ENCODE measurements at places on chromosomes 2 and 18.

GRCh38 chr2:85666016-85666415 is 2.0 kb downstream of the SFTPB start:
- no peak for DNase-seq

DNA sequence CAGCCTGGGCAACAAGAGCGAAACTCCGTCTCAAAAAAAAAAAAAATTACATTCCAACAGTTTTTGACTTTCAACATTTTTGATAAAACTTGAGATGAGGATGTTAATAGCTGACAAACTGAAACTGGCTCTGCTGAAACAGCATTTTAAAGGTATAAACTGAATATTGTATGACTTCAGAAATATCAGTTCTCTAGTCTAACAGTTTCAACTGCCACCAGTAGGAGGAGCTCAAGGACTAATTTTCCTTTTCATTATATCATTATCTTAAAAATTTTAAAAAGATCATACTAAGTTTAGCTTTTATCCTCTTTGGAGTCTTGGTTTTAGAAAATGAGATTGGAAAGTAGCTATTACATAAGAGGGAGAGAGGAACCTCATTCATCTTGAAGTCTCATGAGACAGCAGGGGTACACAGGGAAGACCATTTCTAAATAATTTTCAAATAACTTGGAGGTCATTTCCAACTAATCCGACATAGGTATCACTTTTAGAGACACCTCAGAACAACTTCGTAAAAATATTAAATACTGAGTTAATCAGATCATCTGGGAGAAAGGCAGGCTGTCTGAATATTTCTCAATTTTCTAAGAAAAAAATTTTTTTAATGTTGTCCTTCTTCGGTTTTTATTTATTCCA is 37.6 kb upstream of the MCM6 start:
- no peak for DNase-seq

- peak; percentile 20 for DNase-seq
These were observed 12.9 kb upstream of the SNORC start for GRCh38 chr2:232857158-232857563.

- no peak for DNase-seq
These were observed 213.4 kb upstream of the STK17B start for GRCh38 chr2:196384729-196385128.

- DNase-seq, result no peak
These were observed 643.0 kb upstream of the FAM98A start for GRCh38 chr2:34241905-34242762.

- DNase-seq, result no peak
These were observed 69.2 kb downstream of the DGKD start for GRCh38 chr2:233423552-233423860.

GRCh38 chr2:215460682-215461382 is 25.0 kb upstream of the FN1 start:
- DNase-seq, result peak; percentile 82

GRCh38 chr18:67597759-67598158 is 81.2 kb upstream of the DSEL start:
- no peak for DNase-seq

DNA sequence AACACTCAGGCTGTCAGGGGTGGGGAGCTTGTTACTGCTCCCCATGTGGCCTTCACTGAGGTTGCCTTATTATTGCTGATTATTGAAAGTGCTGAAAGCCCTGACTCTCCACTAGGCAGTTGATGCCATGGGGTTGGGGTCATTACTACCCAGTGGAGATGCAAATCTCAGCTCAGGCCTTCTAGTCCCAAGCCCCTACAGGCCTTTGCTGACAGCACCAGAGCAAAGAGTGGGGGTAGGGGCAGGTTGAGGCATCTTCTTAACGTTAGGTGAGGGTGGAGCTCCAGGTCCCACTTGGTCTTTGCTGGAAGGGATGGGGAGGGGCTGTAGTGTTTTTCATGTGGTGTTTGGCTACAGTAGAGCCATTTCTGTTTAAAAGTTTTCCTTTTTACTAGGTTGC is 104.5 kb downstream of the UXS1 start:
- DNase-seq, result no peak

GRCh38 chr2:197306024-197306695 is 4.4 kb downstream of the ANKRD44 start:
- DNase-seq, result no peak

- no peak for DNase-seq
These were observed 63.1 kb downstream of the EHBP1 start for GRCh38 chr2:62768615-62769014.

DNA sequence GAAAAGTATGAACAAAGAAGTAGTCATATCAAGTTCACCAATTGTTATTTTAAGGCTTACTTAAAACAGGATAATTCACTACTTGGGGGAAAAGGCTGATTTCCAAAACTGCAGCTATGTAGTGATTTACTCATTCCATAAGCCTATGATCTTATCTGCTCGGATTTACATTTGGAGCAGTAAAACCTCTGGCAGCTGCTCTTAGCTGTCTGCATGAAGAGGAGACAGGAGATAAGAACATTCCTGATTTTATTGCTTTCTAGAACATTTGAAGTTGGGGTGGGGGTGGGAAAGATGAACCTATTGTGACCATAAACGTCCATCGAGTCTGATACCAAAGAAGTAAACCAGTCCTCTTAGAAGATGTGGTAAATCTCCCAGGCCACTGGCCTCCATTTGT is 120.9 kb downstream of the MMADHC start:
- peak; percentile 18 for DNase-seq

- no peak for DNase-seq
These were observed 119.1 kb downstream of the LRATD1 start for GRCh38 chr2:14751581-14751980.

DNA sequence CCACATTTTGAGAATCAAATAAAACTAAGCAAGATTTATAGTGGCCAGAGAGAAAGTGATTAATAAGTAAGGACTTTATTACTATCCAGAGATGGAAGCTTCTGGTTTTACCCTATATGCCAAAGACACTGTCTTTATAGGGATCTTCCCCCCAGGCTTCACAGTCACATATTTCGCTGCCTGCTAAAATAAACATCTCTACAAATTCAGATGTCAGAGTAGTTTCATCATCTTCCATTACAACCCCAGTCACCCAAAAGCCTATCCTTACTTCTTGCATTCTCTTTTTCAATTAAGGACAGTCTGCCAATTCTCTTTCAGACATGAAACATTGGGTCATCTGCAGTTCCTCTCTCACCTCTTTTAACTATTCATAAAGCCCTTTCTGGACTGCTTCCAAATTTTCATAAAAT is 28.3 kb downstream of the CREB1 start:
- DNase-seq, result peak; percentile 95

- no peak for DNase-seq
These were observed 13.6 kb upstream of the ANKRD53 start for GRCh38 chr2:70964596-70965386.

- DNase-seq, result no peak
These were observed 32.1 kb upstream of the CHRNA1 start for GRCh38 chr2:174796319-174796771.

DNA sequence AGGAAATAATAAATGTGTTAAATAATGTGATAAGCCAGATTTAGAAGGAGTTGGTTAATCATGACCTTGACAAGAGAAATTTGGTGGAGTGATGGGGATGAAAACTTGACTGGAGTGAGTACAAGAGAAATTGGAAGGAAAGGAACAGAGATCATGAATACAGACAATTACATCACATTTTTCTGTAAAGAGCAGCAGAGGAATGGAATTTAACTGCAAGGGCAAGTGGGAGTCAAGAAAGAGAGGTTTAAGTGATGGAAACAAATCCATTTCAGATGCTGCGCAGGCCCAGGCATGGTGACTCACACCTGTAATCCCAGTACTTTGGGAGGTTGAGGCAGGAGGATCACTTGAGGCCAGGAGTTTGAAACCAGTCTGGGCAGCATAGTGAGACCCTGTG is 46.7 kb downstream of the ICA1L start:
- DNase-seq, result no peak

DNA sequence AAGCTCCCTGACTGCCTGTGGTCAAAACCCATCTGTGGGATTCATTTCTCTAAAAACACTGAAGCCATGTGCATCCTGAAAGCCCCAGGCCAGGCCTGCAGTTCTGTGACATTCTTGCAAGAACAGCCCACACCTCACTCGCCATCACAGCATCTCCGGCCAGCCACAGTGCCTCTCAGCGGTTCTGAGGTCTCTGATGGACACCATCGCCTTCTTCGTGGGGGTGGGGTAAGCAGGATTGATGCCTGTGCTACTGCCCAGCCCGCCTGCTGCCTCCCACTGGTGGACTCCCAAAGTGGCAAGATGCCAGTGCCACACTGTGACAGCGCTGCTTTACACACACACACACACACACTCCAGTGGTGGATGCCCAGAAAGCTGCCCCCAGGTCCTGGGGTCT is 5.2 kb upstream of the PRLH start:
- DNase-seq, result no peak

GRCh38 chr2:27148801-27149439 is at the start of gene TCF23:
TSS of gene TCF23 (plus strand) at chr2:27149004. CDS start at chr2:27149134, 130 bp downstream.
- DNase-seq, result no peak

Measured in AG09309 (cell line).